ENCODE measurements at places on chromosomes 16 and 17. TPM values are rescaled to one million over a fixed set of nuclear protein-coding genes. Genes with fewer than 3 reads are reported as not detected.

NKD1 gene
- 0.44 TPM for polyA plus RNA-seq

RNF166 gene
- polyA plus RNA-seq = 101 TPM

GUCY2D gene
- not detected for polyA plus RNA-seq

TLCD3B gene
- not detected for polyA plus RNA-seq
